ENCODE measurements at places on chromosomes 7 and 10.

GRCh38 chr10:101831169-101831811 is 12.3 kb downstream of the KCNIP2 start:
- DNase-seq = no peak

- no peak for DNase-seq
These were observed 57.8 kb upstream of the FZD1 start for GRCh38 chr7:91206361-91206960.

- no peak for DNase-seq
These were observed 66.8 kb upstream of the EXOC4 start for GRCh38 chr7:133186060-133186459.

DNA sequence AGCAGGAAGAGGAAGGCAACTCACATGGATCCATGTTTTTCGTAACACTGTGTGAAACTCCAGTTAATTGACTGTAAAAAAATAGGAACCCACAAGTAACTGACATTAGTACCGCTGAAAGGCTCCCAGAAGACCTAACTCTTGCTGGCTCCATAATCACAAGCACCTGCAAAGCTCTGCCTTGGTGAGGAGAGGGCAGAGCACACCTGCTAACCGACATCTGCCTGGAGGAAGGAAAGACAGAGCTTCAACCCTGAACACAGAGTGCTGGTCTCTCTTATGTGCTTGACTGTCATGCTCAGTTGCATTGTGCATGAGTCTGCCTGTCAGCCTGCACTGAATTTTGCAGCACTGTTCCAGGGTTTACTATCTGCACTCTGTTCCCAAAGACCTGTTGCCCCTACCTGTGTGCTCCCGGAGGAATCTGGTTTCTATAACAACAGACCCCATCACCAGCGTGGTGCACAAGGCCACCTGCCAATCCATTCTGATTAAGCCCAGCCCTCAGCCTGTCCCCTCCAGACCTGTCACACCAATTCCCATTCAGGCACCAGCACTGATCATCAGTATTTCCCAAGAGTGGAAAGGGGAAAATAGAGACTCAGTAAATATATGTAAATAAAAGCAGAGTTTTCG is 63.1 kb upstream of the ANKRD1 start:
- no peak for DNase-seq

- DNase-seq = no peak
These were observed 80.1 kb downstream of the OSBPL3 start for GRCh38 chr7:24899905-24900304.

DNA sequence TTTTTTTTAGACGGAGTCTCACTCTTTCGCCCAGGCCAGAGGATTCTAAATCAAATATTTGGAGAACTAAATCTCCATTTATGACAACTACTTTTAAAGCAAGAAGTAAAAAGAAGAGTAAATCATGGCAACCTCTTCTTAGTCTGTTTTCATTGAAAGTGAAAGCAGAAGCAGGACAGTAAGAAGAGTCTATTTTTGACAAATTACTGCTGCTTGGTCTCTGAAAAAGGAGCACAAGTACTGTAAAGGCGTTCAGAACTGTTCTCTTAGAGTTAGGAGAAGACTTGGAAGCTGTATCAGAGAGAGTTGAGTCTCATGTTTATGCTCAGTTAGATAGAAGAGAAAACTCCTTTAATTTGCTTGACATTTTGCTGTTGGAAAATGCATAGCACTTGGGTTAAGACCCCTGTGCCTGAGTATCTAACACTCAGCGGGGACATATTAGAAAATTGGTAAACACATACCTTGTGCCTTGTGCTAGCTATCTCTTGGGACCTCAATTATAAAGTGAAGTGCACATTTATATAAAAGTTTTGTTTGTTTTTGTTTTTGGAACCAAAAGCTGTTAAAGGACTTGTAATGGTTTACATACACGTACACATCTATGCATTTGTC is 433.0 kb downstream of the ANKRD7 start:
- DNase-seq = no peak

- DNase-seq = no peak
These were observed 69.0 kb downstream of the SEPTIN7 start for GRCh38 chr7:35869810-35870209.

All from epithelial cell of esophagus (primary cell).